ENCODE measurements at places on chromosomes 3 and 15.

- DNase-seq: no peak
These were observed 456.3 kb upstream of the ARRDC4 start for GRCh38 chr15:97504031-97504792.

DNA sequence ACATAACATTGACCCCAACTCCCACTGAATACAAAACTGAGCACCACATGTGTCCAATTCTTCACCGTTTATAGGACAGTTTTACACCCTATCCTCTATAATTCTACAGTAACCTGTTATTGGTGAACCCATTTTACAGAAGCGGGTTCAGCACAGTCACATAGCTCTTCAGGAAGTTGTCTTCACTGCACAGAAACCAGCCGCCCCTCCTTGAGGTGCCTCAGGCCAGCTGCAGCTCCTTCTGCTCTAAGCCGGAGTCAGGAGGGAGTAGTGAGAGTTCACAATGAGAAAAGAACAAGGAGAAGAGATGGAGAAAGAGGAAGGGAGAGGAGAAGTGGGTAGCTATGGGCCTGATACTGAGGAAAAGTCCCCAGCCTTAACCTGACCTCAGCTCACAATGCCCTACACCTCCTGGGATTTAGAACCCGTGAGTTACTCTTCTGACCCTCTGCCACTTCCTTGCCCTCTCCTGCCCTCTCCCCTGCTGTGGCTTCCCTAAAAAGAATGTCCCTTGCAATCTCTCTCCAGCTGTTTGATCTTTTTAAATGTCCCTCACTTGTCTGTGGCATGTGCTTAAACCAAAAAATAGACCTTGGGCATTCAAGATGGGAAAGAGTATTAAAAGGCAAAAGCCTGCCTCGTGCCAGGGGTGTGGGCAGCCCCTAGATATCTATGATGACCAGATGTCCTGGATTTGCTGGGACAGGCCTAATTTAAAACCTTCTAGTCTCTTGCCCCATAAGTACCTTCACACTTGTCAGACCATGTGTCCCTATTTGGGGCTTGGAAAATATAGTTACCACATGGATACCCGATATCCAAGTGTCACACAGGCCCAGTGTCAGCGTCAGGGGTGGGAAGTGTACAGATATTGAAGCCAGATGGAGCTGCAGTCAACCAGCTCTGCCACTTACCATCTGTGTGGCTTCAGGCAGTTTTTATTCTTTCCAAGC lies 71.3 kb upstream of the HES1 start:
- peak; percentile 87 for DNase-seq

GRCh38 chr3:31025541-31025940 lies 131.1 kb upstream of the GADL1 start:
- DNase-seq: no peak

GRCh38 chr3:46058981-46059380 lies 31.7 kb upstream of the XCR1 start:
- DNase-seq: no peak

DNA sequence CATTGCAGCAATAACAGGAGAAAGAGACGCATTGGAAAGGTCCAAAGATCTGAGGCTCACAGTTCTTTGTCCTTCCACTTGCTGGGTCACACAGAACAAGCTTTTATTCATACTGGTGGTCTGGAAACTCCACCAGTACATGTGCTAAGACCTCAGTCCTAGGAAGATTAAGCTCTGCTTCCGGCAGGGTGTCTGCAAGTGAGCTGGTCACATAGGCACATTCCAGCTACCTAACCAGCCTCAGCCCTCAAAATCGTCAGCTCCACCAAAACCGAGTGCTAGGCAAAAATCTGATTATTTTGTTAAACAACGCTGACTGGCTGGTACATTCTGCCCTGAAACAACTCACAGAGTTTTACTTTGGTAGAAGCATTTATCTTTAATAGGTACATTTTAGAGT lies 2.2 kb downstream of the ZBED2 start:
- no peak for DNase-seq

Measured in NCI-H524 treated with DMSO at 0.1 percent for 48 hours (cell line).